ENCODE measurements at places on chromosomes 12 and 14. TPM values are rescaled to one million over a fixed set of nuclear protein-coding genes. Genes with fewer than 3 reads are reported as not detected.

DNA sequence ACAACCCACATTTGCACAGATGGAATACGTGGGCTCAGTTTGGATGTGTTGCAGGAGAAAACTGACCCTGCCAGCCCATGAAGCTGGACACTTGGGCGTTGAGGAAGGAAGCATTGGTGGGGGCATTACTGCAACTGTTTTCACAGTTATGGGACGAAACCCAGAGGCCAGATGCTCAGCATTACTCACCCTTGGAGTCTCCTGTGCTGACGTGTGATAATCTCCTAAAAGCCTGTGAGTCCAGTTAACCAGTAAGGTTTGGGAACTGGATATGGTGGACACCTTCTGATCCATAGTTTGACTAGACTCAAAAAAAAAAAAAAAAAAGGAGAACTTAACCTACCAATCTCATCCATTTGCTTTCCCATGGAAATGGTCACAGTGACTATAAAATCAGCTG lies 52.8 kb upstream of the EGLN3 start:
- no peak for DNase-seq

GRCh38 chr12:116274551-116275375 lies 2.7 kb downstream of the MED13L start:
- no peak for DNase-seq

The DTX1 gene
- 0.35 TPM for total RNA-seq

DNA sequence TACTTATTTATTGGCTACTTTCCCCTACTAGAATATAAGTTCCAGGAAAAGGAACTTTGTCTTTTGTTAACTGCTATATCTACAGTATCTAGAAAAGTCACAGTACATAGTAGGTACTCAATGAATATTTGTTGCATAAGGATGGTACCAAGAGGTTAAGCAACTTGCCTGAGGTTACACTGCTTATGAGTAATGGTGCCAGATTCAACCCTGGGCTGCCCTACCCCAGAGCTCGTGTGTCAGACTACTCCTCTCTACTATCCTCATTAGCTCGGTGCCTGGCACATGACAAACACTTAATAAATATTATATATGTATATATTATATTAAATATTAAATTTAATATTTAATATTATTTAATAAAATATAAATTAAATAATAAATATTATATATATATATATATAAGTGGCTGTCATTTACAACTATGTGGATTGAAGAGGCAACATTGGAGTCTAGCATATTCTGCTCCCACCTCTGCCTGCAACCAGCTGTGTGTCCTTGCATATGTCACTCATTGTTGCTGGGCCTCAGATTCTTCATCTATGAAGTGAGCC lies 25.4 kb downstream of the UTP20 start:
- no peak for DNase-seq

The HRK gene
- not detected for total RNA-seq

- DNase-seq: no peak
These were observed 43.9 kb downstream of the DIO3 start for GRCh38 chr14:101604935-101605780.

The NYNRIN gene
- total RNA-seq: 2.4 TPM

- DNase-seq: no peak
These were observed 70.2 kb upstream of the SLC38A2 start for GRCh38 chr12:46442738-46443137.

DNA sequence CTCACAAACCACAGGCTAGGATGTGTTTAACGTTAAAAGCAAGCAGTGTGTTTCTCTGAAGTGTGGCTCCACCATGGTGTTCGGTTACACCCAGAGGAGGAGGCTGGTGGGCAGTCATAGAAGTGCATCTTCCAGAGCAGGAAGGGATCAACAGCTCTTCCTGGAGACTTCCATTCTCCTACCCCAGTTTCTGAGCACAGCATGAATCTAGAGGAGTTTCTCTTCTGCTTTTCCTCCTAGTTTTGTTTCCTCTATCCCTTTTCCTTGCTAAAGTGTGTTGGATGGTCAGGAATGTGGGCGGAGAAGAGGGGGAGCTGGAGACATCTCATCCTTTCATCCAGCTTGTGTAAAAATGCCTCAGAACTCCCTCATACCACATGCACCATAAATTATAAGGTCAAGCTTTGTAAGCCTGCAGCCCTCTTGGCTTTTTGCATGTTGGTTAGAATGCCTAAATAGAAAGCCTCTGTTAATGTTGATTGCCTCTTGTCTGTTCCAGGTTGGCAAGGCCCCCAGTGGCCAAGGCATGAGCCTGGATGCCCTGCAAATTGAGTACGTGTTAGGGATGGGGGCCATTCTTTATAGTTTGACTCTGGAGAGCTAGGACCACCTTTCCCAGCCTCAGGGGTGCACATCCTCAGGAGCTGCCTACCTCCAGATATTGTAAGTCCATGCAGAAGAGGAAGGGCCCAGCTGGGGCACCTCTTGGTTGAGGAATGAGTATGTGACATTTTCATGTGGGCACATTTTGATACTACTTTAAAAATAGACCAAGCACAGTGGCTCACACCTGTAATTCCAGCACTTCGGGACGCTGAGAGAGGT lies 4.0 kb upstream of the CKAP4 start:
- no peak for DNase-seq

- DNase-seq: peak; percentile 61
These were observed 85.5 kb downstream of the PRICKLE1 start for GRCh38 chr12:42504049-42504448.

DNA sequence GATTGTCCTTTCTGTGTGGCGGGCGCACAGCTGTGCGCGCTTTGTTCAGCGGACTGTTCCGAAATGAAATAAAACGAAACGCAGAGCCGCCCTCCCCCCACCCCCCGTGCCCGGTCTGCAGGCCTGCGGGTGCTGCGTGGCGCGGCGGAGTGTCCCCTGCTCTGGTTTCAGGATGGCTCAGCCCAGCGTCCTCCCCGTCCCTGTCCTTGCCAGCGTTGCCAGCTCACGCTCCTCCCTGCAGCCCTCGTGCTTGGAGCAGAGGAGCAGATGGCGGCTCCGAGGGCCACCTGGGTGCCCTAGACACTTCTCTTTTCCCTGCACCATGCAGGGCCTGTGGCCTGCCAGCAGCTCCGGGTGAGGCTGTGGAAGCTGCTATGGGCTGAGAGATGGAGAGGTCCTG lies 17.5 kb upstream of the BEGAIN start:
- DNase-seq: no peak
